NCI-H2029 treated with DMSO at 0.1 percent for 48 hours (cell line): ENCODE measurements at places on chromosomes 1 and 21.

DNA sequence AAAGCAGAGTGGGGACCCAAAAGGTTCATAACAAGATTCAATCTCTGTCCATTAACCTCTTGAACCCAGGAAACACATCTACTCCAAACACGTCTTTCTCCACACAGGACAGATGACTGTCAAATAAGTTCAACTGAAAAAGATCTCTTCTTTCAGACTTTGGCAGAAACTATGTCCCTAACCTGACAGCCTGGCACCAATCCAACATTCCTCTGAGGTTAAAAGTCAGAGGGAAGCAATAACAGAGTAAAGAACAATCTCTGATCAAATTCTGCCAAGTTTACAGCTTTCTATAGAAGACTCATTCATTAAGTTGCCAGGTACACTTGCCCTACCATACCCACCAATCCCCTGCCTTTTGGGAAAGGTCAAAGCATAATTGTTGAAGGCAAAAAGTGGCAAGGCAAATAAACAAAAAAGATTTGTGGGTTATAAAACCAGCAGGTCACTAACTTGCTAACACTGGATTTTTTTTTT is 31.9 kb downstream of the OTUD7B start:
- DNase-seq = no peak

DNA sequence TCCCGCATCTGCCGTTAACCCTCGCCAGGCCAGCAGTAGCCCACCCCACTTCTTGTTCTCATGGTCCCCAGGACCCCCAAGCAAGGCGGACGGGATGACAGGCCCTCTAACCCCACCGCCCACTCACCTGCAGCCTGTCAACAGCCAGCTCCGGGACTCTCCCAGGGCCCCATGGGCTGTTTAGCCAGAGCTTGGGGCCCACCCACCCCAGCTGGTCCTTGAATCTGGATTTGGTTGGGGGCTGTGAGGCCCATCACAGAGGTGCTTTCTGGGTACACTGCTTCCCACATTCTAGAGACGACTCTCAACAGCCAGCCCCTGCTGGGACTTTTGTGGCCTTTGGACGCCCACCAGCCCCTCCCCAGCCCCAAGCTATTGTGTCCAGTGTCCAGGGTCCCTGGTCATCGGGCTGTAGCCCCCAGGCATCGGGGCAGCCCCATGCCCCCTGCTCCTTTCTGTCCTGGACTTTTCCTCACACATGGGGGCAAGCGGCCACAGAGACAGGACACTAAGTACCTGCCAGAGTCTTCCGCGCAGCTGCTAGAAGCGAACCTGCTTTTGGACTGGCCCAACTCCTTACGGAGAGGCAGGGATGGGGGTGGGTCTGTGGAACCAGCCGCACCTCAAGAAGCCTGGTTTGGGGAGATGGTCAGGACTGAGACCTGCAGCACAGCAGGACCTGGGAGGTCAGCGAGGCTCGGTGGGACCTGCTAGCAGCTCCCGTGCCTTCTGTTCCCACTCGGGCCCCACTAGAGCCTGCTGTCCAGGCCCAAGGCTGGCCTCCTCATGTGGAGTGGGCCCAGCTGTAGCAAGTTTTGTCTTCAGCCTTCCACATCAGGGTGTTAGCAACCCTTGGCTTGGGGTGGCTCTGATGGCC is 208.1 kb upstream of the VAMP3 start:
- DNase-seq = no peak

DNA sequence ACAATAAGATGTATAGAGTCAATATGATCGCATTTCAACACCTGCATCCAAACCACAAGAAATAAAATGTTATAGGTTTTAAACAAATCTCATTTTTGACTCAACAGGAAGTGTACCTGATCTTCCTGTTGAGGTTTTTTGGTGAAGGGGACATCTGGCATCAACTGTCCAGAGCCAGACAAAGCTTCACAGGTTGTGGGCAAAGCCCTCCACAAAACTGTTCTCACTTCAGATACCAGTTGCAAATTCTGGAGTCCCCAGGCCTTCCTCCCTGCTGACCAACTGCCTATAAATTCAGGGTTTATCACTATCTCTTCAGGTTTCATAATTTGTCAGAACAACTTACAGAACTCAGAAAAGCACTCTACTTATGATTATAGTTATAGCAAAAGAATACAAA is 326.1 kb upstream of the CAMK1G start:
- DNase-seq = no peak

GRCh38 chr1:186761358-186761757 is 67.4 kb upstream of the PLA2G4A start:
- DNase-seq = no peak

DNA sequence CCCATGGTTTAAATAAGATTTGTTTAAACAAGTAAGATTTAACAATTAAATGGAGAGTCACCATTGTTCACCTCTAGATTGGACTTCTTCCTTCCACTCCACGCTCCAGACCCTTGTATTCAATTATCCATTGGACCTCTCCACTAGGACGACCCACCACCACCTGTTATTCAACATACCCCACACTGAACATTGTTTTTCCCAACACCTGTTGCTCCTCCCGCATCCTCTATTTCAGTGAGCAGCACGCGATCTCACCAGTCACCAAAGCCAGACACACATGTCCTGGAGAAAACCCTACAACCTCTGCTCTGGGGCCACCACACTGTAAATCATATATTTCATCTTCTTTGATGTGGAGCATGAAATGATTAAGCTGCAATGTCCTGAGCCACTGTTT is 28.6 kb downstream of the ATP8B2 start:
- DNase-seq = no peak

- peak; percentile 94 for DNase-seq
These were observed 26.6 kb upstream of the GPR153 start for GRCh38 chr1:6287431-6287886.

DNA sequence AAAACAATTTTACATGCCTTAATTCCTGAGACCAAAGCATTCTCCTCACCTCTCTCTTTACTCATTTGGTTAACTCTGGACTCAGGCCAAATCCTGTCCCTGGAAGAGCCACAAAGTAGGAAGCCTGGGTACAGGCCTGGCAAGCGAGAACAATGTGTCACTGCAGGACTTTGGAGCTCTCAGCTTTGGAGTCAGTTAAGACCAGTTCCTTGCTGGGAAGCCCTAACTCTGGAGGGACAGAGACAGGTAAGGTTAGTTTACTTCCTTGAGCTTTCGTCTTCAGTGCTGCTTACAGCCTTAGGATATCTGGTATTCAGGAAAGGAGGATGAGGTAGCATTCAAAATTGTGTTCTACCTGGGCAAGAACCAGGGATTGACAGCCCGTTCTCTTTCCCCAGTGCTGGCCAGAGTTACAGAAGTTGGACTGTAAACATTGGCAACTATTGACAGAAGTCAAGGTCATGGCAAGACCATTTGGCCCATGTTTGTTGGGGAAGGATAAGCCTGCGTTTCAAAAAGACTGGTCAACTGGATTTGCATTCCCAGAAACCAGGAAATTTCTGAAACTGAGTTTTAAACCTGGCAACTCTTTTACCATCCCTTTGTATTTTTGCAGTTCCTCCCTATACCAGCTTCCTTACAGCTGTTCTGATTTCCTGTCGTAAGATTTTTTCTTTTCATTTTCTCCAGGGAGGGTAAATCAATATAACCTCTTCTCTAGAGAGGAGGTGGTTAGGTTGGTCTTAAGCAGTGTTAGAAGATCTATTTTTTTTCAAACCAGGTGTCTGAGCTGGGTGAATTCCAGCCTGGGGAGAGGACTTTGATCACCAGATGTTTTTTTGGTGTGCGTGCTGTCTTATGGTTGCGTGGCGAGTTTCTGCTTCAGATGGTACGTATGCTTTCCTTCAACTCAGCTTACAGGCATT is at the start of gene C4BPB:
Gene C4BPB (plus strand): TSS at position 160 of the 926 bp plus-strand sequence. CDS start 672 bp downstream, at position 832.
- DNase-seq = no peak

DNA sequence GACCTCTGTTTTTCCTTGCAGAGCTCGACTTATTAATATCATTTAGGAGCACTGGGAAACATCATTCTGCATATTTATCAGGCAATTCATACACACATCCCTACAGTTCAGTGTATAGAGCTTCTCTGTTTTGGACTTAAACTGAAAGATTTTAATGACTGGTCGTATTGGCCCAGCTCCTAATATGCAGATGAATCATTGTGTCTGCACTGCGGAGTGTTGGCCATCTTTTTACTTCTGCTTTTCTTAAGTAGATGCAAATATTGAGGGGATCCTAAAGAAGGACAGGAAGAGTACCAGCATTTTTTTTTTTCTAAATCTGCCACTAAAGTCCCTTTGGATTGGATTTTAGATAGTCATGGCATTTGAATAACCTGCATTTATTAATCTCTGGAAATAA is 154.8 kb downstream of the BACH1 start:
- no peak for DNase-seq

- no peak for DNase-seq
These were observed 712.8 kb upstream of the CHRM3 start for GRCh38 chr1:238673561-238673960.

DNA sequence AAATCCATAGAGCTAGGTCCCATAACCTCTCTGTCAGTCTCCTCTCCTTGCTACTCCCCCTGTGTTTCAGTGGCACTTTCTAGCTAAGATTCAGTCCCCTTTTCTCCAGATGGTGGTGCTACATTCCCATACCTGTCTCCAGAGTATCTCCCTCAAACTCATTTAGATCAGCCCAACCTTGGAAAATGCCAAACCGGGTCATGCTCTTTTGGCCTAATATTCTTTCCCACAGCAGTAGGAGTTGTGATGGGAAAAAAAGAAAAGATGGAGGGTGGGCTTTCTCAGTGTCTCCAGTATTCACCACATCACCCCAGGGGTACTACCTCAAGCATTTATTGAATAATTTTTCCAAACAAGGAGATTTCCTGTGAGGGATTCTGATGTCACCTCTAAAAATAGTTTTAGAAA is 3.2 kb upstream of the RXFP4 start:
- DNase-seq = peak; percentile 25

- no peak for DNase-seq
These were observed 60.8 kb upstream of the KCNJ15 start for GRCh38 chr21:38196036-38196435.

- no peak for DNase-seq
These were observed 475.4 kb downstream of the PTBP2 start for GRCh38 chr1:97196825-97197516.

DNA sequence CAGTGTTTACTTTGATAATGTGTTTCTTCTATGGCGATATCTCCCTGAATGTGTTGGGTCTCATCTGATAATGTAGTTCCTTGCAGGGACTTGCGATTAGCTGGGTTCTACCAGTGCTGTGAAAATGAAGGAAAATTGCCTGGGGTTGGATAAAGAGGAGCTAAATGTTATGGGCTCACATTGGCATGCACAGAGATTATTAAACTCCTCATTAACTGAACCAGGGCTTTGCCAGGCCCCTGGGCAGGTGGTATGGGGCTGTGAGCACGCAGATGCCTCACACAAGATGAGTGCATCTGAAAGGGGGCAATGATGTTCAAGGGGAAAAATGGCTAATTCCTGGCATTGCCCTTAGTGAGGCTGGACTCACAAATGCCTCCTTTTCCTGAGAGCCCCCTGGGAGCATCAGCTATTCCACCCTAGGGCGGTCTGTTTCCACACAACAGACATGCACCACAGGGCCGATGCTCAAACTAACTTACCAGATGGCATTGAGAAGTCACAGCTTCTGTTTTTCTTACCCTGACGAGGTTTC is 321.1 kb downstream of the SEC16B start:
- no peak for DNase-seq

DNA sequence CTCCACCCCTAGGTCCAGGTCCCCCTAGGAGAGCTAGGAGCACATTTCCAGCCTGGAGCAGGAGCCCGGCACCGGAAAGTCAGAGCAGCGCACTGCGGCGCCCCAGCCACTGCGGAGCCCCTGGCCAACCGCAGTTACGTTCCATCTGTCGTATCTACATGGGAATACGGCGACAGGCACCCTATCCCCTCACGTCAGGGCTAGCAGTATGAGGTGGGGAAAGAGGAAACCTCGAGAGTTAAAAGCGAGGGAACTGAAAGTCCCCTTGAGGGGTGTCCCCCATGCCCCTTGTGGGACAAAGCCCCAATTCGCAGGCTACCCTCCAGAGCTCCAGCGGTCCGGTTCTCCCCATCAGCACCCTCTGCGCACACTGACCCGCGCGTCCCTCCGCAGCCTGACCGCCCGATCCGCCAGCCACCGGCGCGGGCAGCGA is 995 bp downstream of the COLGALT2 start:
- no peak for DNase-seq

DNA sequence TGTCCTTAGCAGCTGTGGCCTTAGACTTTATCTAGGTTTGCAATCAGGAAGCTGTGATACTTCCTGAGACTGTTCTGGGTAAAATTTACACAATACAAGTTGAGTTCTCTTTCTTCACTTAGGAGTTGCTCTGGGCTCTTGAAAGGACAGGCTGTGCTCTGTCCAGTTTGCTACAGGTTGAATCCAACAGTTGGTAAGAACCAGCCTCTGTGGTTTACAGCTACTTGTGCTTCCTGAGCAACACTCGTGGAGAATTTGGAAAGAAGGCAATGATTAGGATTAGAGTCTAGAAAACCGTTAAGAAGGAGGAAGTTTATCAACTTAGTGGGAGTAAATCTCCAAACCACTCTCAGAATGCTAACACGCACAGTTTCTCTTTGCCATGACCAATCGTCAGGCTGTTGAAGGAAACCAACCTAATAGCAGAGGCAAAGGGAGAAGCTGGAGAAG is 26.8 kb downstream of the GFI1 start:
- no peak for DNase-seq

- no peak for DNase-seq
These were observed 3.1 kb upstream of the SYTL1 start for GRCh38 chr1:27338751-27339150.

DNA sequence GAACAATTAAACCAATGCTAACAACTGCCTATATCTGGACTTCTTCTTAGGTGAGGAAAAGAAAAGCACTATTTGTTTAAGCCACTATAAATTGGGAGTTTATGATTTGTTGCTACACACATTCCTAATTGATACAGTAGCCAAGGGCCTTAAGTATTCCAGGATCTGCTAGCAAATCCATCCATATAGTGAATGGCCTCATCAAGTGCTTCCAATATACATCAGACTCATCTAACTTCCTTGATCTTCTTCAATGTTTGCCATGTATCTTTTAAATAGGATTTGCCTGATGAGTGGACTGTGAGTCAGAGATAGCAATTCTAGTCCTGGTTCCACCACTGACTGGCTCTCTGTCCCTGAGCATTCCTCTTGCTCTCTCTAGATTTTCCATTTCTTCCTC is 430.2 kb downstream of the OMA1 start:
- DNase-seq = no peak

GRCh38 chr1:19122668-19123067 is 87.4 kb downstream of the UBR4 start:
- no peak for DNase-seq

- DNase-seq = no peak
These were observed 80.7 kb downstream of the NID1 start for GRCh38 chr1:235984041-235984825.

DNA sequence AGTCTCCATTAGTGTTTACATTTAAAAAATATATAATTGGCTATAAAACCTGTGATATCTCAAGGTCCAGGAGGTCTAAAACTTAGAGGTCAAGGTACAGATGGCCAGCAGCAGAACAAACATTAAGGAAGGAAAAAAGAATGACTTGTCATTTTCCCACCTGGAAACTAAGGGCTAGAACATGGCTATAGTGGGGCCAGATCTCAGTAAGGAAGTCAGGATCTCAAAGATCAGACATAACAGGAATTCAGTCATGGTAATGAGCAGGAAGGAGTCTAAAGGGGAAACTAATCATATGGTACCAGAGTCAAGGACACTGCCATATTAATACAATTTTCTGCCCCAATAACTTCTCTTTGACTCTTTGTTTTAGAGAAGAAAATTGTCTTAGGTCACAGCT is 1018.8 kb downstream of the PLA2G4A start:
- DNase-seq = no peak

GRCh38 chr1:87565861-87566260 is 237.2 kb downstream of the LMO4 start:
- DNase-seq = no peak

- no peak for DNase-seq
These were observed 9.0 kb upstream of the RHBG start for GRCh38 chr1:156359973-156360372.

GRCh38 chr1:5738911-5739462 is 253.2 kb downstream of the NPHP4 start:
- no peak for DNase-seq
